Retina (tissue), 1 donor: ENCODE measurements at places on chromosomes 4 and X.

- DNase-seq: no peak
Observed at GRCh38 chr4:144461906-144462305, 184.1 kb upstream of the HHIP start.

DNA sequence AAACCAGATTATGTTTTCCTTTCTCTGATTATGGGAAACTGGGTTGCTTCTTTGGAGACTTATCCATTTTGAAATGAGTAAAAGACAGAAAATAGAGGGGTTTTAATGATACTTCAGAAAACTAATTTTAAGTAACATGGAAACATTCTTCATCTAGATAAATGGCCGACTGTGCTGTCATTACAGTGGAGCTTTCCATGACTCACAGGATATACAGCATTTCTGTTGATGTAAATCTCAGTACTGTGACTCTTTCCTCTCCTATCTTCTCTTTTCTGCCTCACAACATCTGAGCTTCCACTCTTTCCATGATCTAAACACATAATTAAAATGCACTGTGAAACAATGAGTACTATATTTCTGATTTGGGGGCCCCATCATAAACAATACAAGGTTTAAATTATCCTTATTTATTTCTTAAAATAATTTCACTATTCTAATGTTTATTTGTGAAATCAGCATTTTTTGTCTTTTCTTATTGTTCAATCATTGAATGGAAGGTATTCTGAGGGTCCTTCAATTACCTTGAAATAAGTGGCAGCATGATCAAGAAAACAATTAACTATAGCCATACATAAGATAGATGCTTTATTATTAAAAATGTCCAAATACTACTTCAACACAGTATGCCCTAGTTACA lies 19.3 kb downstream of the SEC24D start:
- no peak for DNase-seq

- no peak for DNase-seq
Observed at GRCh38 chr4:40573593-40574311, 55.9 kb downstream of the RBM47 start.

DNA sequence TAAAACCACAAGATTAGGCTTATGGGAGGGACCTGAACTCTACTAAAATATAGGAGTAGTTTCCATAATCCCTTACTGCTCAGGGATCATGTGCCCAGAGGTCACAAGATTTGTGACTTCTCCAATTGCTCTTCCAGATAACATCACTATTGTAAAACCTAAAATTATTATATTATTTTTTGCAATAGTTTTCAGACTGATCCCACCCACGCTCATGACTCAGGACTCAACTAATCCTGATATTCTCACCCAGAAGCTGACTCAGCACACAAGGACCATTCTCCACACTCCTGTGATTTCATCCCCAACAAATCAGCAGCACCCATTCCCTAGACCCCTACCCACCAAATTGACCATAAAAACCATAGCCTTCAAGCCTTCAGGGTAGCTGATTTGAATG lies 24.0 kb upstream of the RPL34 start:
- no peak for DNase-seq

- no peak for DNase-seq
Observed at GRCh38 chr4:183408796-183409195, 35.6 kb upstream of the CDKN2AIP start.

- DNase-seq: no peak
Observed at GRCh38 chrX:70001269-70001668, 48.5 kb downstream of the AWAT2 start.

GRCh38 chrX:68375803-68376202 lies 57.5 kb downstream of the OPHN1 start:
- DNase-seq: no peak

DNA sequence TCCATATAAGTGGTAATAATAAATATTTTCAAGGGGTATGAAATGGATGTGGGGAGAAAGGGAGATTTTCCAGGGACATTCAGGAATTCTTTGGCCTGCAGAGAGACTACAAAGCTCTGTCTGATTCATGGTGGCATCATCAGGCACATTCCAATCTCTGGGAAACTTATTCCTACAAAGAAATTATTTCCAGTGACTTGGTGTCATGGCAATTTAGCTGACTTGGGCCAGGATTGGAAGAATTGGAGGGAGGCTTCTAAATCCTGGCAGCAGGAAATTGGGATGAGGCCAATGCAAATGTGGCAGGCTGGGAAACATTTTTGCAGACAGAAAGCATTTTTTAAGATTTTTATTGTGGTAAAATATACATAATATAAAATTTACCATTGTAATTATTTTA lies 204.6 kb downstream of the RTL9 start:
- DNase-seq: no peak

- DNase-seq: no peak
Observed at GRCh38 chrX:113906168-113906567, 677.7 kb upstream of the HTR2C start.

- peak; percentile 8 for DNase-seq
Observed at GRCh38 chr4:77418333-77418732, 187.3 kb upstream of the CXCL13 start.

DNA sequence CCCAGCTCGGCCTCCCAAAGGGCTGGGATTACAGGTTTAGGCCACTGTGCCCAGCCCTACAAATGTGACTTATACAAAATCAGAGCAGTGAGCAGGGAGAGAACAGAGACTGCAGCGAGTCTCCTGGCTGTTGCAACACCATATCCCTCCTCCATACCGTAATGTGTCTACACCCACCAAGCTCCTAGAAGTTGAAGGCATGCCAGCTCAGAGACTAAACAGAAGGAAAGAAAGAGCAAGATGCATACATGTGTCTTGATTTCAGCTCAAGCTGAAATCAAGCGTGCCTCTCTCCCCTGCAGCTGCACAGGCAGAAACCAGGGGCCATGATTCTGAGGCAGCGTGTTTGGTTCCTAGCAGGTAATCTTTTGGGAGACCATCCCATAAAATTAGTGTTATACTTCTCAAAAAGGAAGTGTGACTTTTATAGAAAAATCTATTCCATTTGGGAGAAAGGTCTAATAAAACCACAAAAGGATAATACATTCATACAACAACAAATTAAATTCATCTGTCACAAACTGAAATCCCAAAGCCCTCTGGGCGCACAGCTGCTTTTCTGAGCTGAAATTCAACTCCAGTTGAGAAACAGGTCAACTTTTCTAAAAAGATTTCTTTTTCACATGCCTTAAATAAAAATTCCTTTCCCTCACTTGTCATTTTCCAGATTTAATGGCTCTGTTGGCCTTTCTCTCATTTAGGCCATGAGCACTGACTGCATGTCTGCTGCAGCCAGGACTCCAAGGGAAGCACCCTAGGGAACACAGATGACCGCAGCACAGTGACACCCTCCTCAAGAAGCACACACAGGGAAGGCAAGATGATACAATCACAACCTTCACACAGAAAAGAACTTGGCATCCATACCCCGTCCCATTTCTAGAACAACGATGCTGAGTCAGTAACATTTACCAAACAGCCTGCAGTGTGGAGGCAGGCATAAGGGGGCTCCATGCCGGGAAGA lies 34.4 kb downstream of the AFAP1 start:
- peak; percentile 24 for DNase-seq

DNA sequence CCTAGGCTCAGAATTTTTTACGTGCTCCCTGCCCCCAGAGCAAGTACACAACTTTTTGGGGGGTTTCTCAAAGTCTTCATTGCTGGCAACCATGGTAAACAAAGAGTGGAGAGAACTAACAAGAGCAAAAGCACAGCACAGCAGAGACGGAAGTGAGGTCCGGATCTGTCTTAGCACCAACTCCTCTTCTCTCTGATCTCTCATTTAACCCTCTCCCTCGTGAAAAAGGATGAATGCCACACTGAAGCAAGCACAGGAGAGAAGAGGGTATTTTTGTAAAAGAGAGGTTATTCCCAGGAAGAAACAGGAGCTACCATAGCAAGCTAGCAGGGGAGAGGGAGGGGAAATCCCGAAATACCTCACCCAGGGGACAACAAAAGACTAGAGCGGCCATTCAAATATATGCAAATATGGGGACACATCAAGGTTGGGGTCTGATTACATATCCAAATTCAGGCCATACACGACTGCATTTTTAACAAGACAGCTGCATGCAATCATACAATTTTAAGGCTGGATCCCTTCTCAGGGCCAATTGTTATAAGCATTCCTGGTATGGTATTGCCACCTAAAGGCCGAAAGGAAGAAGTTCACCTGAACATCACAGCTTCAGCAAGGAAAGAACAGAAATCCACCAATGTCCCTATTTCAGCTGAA lies 46.6 kb downstream of the CD40LG start:
- DNase-seq: peak; percentile 46

- DNase-seq: no peak
Observed at GRCh38 chrX:101408532-101408841, 465 bp downstream of the HNRNPH2 start.

- DNase-seq: peak; percentile 75
Observed at GRCh38 chr4:148443512-148444295, 1.5 kb upstream of the NR3C2 start.

GRCh38 chr4:124931050-124931449 lies 218.5 kb upstream of the ANKRD50 start:
- no peak for DNase-seq

- no peak for DNase-seq
Observed at GRCh38 chr4:13496605-13497004, 12.5 kb upstream of the RAB28 start.

- DNase-seq: no peak
Observed at GRCh38 chr4:15188605-15189539, 186.6 kb downstream of the CPEB2 start.

DNA sequence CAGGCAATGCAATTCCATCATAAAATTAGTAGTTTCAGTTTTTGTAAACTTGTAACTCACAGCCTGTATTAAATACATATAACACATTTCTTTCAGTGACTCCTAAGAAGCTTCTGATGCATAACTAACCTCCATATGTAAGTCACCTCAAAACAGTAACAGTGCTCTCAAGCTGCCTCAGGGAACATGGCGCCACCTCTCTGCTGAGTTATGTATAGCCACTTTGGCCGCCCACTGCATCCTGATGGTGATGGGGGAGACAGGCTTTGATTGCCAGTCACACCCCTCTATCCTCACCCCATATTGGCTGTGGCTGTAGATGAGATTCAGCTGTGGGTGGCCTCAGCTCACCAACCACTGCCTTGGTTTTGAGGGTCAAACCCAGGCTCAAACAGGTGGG lies 54.3 kb downstream of the LRBA start:
- DNase-seq: no peak

GRCh38 chrX:153731845-153732215 lies 7.2 kb downstream of the ABCD1 start:
- DNase-seq: no peak

- DNase-seq: peak; percentile 16
Observed at GRCh38 chrX:108304210-108304609, 134.0 kb downstream of the COL4A6 start.

DNA sequence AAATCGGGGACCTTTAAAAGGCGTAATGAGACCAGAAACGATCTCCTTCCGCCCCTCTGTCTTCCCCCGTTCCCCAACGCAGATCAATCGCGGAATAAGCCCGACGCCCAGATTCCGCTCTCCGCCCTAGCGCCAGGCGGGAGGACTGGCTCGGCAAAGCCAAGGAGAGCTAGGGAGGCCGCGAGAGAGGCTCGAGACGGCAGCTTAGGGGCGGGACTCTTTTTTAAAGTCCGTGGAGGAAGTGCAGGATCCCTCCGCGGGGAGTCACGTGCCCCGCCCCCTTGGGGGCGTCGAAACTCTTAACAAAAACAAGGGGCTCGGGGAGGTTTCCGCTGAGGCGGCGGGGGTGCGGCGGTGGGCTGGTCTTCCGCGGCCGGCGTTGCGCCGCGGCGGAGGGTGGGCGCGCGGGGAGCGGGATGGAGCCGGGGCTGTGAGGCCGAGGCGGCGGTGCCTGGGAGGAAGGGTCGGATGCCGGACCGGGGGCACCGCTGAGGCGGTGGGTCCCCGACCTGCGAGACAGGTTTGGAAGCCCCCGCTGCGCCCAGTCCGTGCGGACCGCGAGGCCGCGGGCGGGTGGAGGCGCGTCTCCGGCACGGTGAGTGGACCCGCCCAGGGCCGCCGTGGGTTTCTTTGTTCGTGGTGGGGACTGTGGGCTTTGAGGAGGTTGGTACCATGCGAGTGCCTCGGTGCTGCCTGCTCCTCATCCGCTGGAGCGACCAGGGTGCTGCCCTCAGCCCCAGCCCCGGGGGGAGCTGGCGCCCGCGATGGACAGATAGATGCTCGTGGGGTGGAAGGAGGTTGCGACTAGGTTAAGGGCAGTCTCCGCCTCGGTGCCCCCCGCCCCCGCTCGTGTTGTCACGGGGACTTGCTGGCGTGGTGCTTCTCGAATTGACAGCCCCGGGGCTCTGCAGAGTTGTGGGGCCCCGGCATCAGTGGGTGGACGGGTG lies at the start of gene CCNG2:
CCNG2 (plus strand) TSS at position 296 of the 947 bp plus-strand sequence. CDS start 1,326 bp downstream, outside the sequence.
- peak; percentile 99 for DNase-seq

GRCh38 chr4:81786063-81786763 lies 314.5 kb upstream of the RASGEF1B start:
- no peak for DNase-seq

DNA sequence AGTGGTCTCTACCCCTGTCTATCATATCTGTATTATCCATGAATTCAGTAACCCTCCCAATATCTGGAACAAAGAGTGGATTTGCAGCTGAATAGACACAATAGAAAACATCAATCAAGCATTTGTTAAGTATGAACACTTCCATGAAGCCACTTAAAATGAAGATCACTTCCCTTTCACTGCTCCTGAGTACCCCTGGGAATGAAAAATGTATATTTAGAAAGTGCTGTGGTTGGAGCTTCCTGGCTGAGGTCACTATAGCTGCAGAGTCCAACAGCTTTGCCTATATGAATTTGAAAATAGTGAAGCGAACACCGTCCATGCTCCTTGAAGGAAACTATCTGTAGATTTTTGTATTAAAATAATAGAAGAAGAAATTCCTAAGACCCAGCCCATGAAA lies 227.0 kb downstream of the DTHD1 start:
- DNase-seq: peak; percentile 16

GRCh38 chr4:182968917-182969650 lies 51.9 kb upstream of the DCTD start:
- DNase-seq: no peak

DNA sequence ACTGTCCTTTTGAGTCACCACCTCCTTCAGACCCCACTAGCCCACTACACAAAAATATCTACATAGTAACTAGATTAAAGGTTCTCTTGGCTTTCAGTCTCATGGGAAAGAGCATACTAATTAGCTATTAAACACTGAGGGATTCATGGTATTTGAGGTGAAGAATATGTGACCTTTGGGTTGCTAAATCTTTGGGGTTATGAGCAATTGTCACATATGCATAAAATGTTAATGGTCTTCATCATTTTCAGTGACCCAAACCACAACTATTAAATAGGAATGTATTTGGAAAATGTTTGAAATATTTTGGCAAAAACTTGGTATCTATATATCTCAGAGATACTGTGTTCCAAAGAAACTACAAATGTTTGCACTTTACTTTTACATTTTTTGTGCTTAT lies 365.1 kb downstream of the MAGEB5 start:
- DNase-seq: no peak

- peak; percentile 95 for DNase-seq
Observed at GRCh38 chr4:86359944-86360478, at the start of gene MAPK10. Gene MAPK10 (minus strand): TSS chr4:86360053.

DNA sequence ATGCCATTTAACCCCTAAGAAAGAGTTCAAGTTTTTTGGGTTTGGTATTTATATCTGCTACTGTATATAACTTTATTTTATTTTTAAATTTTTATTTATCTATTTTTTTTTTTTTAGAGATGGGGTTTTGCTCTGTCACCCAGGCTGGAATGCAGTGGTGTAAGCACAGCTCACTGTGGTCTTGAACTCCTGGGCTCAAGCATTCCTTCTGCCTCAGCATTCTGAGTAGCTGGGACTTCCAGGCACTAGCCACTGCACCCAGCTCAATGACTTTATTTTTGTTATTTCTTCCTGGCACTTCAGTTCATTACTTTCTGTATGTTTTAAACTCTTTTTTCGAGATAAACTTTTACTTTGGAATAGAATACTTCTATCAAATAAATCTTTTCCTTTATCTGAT lies 42.4 kb upstream of the PGAM4 start:
- no peak for DNase-seq

GRCh38 chrX:130714665-130715064 lies 188.3 kb downstream of the ENOX2 start:
- no peak for DNase-seq
